Fibroblast of skin of abdomen (primary cell): ENCODE measurements at places on chromosomes 4 and X.

DNA sequence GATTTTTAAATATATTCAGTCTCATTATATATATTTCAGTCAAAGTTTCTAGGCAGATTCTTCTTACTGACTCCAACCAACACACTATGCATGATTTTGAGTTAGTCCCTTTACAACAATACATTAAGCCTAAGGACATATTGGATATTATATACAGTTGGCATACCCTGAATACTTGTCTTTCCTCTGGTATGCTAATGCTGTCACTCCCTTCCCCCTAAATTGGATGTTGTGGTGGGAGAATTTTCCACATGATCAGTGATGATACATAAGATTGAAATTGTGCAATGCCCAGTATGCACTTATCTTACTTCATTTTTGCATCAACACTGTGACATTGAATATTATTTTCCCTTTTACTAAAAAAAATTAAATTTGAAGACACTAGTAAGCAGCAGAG, 935.2 kb downstream of the PCDH7 start:
- peak; percentile 72 for DNase-seq

- peak; percentile 75 for DNase-seq
Observed at GRCh38 chr4:124343661-124344171, 368.8 kb downstream of the ANKRD50 start.

GRCh38 chrX:22399437-22400192, 126.9 kb downstream of the CBLL2 start:
- DNase-seq, result peak; percentile 23

- no peak for DNase-seq
Observed at GRCh38 chr4:92406488-92406887, 102.7 kb downstream of the GRID2 start.

DNA sequence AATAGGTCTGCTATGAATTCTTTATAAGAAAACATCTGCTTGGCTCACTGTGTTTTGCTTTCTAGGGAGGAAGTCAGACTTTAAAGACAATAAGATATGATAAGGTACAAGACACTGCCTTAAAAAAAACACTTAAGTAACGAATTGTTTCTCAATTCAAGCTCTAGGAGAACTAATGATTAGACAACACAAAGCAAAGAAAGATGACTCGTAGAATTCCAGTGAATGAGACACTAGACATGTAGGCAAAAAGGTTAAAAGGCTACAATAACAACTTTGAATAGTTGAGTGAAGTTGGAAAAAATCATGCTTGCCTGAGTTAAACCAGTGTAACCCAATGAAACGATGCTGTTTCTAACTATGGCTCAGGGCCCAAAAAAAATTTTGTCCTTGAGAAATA, 344.4 kb upstream of the ACTRT1 start:
- DNase-seq, result peak; percentile 44

- DNase-seq, result no peak
Observed at GRCh38 chr4:103429283-103429682, 231.1 kb upstream of the CENPE start.

- no peak for DNase-seq
Observed at GRCh38 chrX:119181491-119181890, 53.9 kb upstream of the KIAA1210 start.

GRCh38 chrX:71534773-71535544, 2.1 kb downstream of the OGT start:
- DNase-seq, result no peak

- no peak for DNase-seq
Observed at GRCh38 chrX:48459483-48459882, 10.6 kb downstream of the SLC38A5 start.

DNA sequence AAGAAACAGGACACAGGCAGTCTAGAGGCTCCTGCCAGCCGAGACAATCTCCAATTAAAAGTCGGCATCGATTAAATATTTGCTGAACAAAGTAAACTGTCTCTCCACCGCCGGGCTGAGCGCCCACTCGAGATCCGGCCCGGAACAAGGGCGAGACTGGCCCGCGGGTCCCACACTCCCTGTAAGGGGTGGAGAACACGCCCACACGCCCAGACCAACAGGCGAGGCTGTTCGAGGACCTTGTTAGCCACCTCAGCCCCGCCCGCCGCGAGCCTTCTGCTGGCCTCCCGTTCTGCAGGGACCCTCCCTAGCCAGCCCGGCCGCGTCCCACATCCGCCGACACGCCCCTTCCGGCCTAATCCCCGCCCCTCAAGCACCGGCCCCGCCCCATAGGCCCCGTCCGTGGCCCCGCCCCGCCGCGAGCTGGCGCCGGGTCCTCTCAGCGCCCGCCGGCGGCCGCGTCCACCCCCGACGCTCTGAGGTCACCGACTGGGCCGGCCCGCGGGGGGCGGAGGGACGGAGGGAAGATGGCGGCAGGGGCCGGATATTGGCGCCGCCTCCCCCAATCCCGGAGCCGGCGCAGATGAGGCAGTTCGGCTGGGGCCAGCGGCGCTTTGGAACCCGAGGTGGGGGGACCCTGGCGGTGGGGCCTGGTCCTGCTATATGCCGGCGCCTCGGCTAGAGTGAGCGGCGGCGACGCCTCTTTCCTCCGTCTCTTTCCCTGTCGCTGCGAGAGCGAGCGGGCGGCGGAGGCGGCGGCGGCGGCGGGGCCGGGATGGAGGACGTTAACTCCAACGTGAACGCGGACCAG, at the start of gene SLAIN2:
TSS of gene SLAIN2 (plus strand) at position 565 of the 811 bp plus-strand sequence. CDS start at position 776, 211 bp downstream.
- DNase-seq, result peak; percentile 98

- no peak for DNase-seq
Observed at GRCh38 chr4:122104184-122104583, 47.9 kb upstream of the BLTP1 start.

DNA sequence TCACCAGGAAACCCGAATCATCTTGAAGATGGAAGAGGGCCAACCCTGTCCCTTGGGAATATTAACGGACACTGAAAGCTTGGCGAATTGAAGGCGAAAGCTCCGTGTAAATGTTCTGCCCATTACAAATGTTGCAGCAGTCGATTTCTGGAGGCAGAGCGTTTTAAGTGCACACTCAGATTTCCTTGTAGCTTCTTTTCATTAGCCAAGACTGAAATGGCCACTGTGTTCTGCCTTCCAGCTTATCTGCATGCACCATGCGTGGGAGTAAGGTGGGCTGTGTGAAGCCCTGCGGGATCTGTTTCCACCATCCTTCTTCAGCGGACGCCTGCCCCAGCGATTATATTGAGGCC, 1.3 kb downstream of the SMIM20 start:
- DNase-seq, result no peak

GRCh38 chr4:15718959-15719358, 16.1 kb downstream of the BST1 start:
- DNase-seq, result no peak

DNA sequence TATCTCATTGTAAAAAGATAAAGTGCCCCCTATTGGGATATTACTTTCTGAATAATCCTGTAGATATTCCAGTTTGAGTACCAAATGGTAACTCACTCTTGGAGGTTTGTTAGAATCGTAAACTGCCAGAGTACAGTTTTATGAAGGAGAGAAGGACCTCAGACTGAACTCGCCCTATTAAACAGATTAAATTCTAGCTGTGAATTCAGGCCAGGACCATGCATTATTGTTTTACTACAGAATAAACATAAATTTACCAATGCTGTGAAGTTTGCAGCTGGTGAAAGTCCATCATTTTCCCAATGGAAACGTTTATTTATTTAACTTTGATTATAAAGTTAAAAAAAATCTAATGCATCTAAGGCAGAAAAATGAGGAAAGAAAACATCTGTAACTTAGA, 20.2 kb upstream of the PRDM5 start:
- DNase-seq, result no peak

GRCh38 chr4:81196126-81196650, 18.8 kb downstream of the PRKG2 start:
- no peak for DNase-seq

GRCh38 chrX:21656587-21657317, 1.4 kb downstream of the KLHL34 start:
- DNase-seq, result no peak

- no peak for DNase-seq
Observed at GRCh38 chrX:100600340-100600739, 15.6 kb downstream of the TNMD start.

DNA sequence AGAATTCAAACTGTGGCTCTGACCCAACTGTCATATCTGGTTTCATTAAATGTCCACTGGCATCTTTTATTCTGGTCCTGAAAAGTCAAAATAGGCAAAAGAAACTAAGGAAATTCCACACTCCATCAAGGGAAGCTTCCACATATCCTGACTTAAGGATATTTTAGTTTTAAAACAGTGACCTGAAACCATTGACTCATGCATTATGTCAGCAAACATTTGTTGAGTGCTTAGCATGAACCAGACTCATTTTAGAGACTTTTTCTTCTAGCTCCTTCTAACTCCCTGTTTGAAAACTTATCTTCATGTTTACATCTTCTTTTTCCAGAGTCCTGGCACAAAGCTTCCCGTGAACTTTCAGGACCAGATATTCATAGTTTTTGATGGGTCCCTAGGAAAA, 6.9 kb upstream of the CXCL1 start:
- no peak for DNase-seq

- no peak for DNase-seq
Observed at GRCh38 chr4:37873386-37873785, 17.5 kb upstream of the TBC1D1 start.

DNA sequence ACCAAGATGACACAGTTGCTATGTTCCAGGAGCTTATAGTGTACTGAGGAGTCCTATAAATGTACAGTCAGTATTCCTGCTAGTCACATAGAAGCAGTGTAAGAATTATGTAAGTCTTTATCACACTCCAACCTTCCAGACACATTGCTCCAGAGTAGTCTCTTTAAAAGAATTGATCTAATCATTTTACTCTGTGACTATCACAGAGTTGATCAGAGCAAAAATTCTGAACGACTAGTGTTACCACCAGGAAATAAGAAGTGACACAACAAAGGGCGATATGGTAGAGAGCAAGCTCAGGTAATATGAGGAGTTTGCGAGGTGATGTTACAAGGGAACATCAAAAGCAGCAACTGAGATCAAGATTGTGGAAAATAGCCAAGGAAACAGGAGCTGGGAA, 9.0 kb upstream of the HPF1 start:
- DNase-seq, result no peak

GRCh38 chr4:158050942-158051341, 121.9 kb downstream of the GASK1B start:
- DNase-seq, result no peak

DNA sequence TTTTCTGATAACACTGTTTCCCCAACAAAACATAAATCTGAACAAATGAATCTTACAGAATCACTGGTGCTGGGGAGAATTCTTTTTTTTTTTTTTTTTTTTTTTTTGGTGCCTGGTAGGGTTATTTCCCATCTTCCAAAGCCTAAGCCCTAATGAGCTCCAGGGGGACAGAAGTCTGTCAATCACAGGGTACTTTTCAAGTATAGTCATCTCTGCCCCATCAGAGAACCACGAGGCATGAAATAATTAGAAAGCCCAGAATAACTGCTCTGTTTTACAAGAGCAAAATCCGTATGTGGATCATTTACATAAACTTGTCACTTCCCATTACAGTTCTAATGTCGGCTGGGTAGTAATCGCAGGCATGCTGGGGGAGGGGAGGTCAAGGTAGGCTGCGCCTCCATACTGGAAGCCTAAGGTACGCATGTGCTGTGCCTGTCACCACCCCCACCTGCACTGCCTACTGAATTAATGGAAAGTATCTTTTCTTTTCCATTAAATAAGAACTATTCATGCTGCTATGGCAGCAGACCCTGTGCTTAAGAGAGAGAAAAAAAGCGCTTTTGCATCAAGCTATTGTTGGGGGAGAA, 164.7 kb upstream of the LEF1 start:
- no peak for DNase-seq

GRCh38 chrX:1661048-1661921, 46.4 kb downstream of the ASMT start:
- no peak for DNase-seq

GRCh38 chrX:7950865-7951264, 23.7 kb upstream of the PNPLA4 start:
- DNase-seq, result no peak

- DNase-seq, result no peak
Observed at GRCh38 chr4:67770422-67770821, 16.2 kb upstream of the GNRHR start.
